ENCODE measurements at places on chromosomes 3 and 15.

DNA sequence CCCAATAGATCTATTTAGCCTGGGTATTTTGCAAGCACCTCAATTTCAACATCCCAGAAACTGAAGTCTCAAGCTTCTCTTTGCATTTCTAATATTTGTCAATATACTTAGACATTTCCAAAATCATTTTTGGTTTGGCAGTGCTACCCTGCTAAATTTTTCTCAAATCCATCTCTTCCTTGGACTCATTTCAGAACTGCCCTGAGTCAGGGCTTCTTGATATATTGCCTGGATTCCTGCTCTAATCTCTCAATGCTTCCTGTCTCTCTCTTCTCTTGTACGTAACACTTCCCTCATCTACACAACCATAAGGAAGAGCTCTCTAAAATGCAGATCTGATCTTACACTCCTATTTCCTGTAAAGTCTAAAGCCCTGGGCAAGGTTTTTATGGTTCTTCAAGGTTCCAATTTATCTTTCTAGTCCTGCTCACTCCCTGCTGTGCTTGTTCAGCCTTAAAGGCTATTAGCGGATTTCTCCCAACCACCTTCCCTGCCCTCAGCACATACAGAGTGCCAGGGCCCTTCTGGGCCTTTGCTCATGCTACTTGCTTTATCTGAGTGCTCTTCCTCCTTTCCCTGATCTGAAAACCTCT lies 53.0 kb upstream of the MME start:
- no peak for DNase-seq

DNA sequence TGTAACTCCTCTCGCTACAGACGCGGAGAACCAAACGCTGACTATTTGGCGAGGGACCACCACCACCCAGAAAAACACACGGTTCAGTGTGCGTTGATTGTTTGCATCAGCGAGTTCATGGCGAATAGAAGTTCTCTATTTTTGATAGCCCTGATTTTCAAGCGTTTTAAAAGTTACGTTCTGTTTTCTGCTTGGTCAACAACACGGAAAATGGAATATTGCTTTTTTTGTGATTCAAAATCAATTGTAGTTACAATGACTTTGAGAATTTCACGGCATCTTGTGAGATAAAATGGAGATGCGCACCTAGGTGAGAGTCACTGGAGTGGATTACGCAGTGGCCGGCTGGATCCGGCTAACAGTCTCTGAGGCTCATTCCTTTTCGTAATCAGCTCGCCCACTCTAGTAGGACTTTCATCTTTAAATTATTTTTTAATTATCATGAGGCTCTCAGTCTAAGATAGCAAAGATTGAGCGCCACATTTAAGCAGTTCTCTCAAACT lies 54.8 kb downstream of the CCDC54 start:
- DNase-seq = no peak

GRCh38 chr15:60392601-60392985 lies 5.2 kb downstream of the ANXA2 start:
- DNase-seq = no peak

- no peak for DNase-seq
Measured at GRCh38 chr3:151016478-151016795, 43.9 kb upstream of the CLRN1 start.
